Frontal cortex (tissue), 4 donors: ENCODE measurements at places on chromosomes 6 and 20. TPM values are rescaled to one million over a fixed set of nuclear protein-coding genes. Genes with fewer than 3 reads are reported as not detected.

GRCh38 chr6:47440719-47441118 lies 36.9 kb upstream of the CD2AP start:
- DNase-seq: no peak

Gene RHAG
- total RNA-seq: 0.41 TPM

DNA sequence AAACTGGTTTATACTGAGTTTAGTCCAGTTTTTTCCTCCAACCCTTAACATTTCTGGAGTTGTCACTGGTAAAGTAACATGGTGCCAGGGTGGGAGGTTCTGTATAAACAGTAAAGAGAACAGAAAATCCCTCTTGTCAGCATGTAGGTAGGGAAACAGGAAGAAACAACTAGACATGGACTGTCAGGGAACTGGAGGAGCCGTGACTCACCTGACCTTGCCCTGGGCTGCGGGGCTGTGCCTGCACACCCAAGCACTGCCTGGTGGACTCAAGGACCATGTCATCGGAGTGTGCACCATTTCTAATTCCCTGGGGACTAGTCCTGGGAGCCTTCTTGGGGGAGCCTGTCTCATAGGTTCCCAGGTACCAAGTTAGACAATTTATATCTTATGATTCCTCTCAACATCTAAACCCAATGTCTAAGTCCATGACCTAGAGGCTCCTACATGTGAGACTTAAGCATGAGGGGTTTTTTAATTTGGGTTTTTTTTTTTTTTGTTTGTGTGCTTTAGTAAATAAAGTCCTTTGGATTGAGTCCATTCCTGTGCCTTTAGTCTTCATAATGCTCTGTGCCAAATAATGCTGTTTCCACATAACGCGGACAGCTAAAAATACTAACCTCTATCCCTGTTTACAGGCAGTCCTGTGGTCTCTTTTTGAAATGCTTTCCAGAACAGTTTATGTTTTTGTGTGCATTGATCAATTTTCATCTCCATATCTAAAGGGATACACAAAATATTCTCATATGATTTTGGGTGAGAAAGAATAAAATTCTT lies 136.9 kb upstream of the SUPT3H start:
- DNase-seq: no peak

Gene MATN4
- total RNA-seq: under 0.01 TPM

Gene MOCS1
- total RNA-seq: 5.7 TPM

DNA sequence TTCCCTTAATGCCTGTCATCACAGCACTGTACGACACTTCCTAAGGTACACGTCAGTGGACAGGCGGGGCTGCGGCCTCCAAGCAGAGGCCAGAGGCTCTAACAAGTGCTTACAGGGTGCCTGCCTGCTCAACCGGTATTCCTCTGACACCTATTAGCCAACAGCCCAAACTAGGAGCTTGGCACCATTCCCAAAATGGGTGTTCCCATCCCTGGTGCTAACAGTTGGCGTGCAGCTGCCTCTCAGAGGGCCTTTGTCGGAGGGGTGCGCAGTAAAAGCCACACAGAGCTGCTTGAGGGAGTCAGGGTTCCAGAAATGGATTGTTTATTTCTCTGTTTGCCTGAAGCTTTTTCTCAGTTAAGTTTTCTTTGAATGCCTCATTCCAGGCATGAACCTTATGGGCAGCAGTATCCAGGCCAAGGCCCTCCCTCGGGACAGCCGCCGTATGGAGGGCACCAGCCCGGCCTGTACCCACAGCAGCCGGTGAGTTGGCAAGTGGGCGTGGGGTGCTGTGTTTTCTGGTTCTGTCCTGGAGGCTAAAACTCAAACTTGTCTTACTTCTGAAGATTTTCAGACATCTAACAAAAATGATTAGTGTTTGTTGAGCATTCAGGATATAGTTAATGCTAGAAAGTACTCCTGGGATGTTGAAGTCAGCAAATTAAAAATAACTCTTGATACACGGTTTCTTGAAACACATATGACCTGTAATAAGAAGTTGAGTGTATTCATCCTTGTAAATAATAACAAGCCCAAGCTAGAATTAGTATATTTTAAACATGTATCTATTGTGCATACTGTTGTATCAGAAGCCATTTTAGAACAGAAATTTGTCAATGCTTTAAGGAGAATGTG lies 124.7 kb downstream of the TMEM242 start:
- DNase-seq: no peak

GRCh38 chr6:71478834-71479541 lies 190.4 kb downstream of the OGFRL1 start:
- no peak for DNase-seq

Gene IP6K3
- total RNA-seq: not detected

DNA sequence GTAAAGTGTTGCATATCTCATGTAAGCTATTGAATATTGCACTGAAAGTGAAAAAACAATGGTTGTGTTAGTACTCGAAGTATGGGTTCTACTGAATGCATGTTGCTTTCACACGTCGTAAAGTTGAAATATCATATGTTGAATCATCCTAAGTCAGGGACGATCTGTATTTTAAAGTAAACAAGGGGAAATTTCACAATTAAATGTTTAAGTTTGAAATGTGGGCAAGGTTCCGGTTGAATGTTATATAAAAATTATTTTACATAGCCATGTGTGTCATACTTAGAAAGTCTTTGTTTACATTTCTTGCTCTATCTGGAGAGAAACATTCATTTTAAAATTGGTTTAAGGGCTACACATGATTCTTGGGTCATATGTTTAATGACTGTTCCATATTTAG lies 76.8 kb downstream of the AKAP7 start:
- DNase-seq: no peak

Gene PNLDC1
- not detected for total RNA-seq

Gene SSTR4
- total RNA-seq: 0.41 TPM

DNA sequence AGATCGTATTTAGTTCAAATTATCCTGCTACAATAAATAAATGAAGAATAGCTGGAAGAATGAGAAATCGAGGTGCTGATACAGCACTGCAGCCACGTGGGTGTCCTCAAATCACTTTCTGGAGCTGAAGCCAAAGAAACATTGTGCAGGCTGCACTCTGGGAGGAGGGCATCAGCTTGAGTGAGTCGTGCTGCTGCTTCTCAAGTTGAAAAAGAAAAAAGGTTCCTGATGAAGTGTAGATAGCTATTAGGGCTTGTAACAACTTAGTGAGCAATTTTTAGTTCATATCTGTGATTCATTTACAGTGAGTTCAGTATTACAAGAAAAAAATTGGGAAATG lies 40.5 kb downstream of the DSE start:
- peak; percentile 18 for DNase-seq

DNA sequence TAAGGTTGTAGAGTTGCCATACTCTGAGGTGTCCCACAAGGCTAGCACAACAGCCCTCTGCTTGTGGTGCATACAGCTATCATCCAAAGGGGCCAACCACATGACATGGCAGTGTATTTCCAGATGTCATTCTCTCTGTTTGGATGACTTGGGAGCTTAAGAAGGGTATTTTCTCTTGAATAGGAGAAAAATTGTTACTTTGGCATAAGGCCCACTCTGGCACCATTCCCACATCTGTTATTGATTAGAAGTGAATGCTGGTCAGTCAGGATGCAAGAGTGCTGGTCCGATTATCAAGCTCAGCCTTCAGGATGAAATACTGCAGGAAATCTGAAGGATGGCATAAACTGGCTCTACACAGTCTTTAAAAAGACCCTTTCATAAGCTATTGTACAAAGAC lies 83.6 kb upstream of the C20orf144 start:
- no peak for DNase-seq

Gene MUC21
- total RNA-seq: not detected

Gene OR14J1
- total RNA-seq: not detected

Gene SLC35D3
- total RNA-seq: 0.82 TPM

Gene FRK
- 0.41 TPM for total RNA-seq

DNA sequence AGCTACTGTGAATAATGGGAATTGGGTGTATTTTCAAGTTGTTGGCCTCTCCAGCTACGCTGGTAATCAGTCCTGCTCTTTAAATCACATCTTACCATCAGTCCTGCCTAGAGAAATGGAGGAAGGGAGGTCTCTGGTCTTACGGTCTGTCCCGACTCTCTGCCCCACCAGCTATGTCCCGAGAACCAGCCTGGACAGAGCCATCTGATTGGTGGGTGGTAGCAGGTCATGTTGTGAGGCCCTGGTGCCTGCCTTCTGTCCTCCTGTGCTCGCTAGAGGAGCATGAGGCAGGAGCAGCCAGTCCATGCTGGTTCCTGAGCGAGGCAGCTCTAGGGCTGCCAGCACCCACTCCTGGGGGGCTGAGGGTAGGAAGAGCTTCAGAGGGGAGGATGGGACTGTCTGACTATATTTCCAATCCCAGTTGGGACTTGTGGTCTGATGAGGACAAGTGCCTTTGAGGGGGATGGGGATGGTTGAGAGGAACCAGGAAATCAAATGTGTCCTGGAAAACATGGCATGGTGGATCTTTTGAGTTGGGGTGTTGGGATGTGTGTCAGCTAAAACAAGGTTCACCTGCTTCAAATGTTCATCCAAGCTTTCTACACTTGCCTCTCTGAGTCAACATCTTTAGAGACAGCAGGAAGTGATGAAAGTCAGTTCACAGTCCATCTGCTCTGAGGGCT lies 33.0 kb downstream of the SYNJ2 start:
- no peak for DNase-seq
